ENCODE measurements at places on chromosomes 3 and 15.
A peak's percentile ranks its signal among the peaks of the same experiment; 100 is the strongest.

- no peak for DNase-seq
These were observed 28.5 kb upstream of the PDE8A start for GRCh38 chr15:84953136-84953535.

- DNase-seq, result no peak
These were observed 146.3 kb upstream of the CTDSPL start for GRCh38 chr3:37715358-37715757.

GRCh38 chr3:192514081-192514753 is 213.1 kb downstream of the FGF12 start:
- DNase-seq, result no peak

- DNase-seq, result no peak
These were observed 77.1 kb upstream of the UBE2E1 start for GRCh38 chr3:23728601-23729117.

DNA sequence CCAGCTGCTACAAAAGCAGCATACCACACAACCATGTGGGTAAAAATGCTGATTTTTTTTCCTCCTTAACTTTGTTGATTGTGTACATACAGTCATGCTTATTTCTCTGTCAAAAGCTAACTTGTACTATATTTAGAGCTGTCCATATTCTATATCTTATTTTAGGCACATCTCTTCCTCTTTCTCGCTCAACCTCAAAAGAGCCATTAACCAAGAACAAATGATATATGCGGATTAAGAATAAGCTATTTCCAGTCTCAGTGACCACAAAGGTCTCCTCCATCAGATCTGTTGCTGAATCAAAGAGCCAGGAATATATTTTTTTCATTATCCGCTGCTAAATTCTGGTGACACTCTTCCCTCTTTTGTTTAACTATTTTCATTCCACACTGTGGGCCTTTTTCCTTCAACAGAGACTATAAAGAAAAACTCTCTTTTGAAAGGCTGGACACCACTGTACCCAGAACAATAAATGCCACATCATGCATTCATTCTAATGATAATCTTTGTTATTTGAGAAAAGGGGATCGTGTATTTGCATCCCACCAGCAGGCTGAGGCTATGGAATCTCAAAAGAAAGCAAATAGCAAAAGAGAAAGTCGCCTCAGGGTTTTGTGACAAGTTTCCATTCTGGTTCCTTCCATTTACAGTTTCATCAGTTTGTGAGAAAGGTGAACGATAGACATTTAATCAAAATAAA is 8.0 kb downstream of the TMEM212 start:
- DNase-seq, result no peak

GRCh38 chr3:18402239-18402799 is 22.8 kb downstream of the SATB1 start:
- no peak for DNase-seq

GRCh38 chr3:103006526-103007183 is 571.8 kb downstream of the ZPLD1 start:
- DNase-seq, result no peak

- no peak for DNase-seq
These were observed 92.3 kb upstream of the MRPS22 start for GRCh38 chr3:139251529-139251928.

GRCh38 chr3:175304404-175304803 is 445.3 kb downstream of the NAALADL2 start:
- DNase-seq, result no peak

- DNase-seq, result peak; percentile 78
These were observed 82.4 kb downstream of the WWTR1 start for GRCh38 chr3:149575213-149575960.

DNA sequence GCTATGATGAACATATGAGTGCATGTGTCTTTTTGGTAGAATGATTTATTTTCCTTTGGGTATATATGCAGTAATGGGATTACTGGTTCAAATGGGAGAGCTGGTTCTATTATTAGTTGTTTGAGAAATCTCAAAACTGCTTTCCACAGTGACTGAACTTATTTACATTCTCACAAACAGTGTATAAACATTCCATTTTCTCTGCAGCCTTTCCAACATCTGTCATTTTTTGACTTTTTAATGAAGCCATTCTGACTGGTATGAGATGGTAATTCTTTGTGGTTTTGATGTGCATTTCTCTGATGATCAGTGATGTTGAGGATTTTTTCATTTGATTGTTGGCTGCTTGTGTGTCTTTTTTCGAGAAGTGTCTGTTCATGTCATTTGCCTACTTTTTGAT is 1124.2 kb downstream of the NAALADL2 start:
- no peak for DNase-seq

- no peak for DNase-seq
These were observed 11.8 kb upstream of the RIOX2 start for GRCh38 chr3:97983933-97984491.

DNA sequence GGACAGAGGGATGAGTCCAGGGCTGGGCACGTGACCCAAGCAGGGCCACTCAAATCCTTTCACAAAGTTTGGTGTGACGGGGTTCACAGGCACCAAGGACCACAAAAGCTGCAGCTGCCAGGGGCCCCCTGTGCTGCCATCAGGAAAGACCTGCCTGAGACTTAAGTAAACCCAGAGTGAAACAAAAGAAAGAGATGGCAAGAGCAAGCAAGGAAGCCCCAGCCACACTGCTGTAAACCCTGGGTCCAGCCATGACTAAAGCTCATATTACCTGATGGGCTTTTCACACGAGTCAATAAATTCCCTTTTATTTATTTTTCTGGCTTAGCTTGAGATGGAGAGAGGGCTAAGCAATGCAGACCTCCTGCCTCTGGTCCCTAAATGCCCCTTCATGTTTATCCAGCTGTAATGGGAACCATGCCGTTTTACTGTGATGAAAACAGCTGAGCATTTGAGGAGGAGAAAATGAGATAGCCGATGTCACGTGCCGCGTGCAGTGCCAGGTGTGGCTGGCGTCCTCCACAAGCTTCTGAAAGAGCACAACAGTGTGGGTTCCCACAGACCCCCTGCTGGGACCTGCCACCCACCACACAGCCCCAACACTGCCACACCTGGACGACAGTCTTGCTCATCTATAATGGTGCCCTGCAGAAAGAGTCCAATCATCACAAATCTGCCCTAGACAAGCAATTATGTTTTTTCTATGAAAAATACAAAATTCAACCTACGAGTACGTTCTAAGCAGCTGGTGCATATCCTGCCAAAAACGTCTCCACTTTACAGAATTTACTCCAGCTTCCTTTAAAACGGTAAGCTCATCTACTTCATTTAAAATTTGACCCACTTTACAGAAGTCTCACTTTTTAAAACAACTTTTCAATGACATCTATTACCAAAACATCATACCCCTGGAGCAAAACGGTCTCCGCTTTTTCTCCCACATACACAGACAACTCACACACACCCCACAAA is 34.2 kb downstream of the ADAMTS17 start:
- no peak for DNase-seq

- no peak for DNase-seq
These were observed 700.6 kb upstream of the ARRDC4 start for GRCh38 chr15:97259943-97260342.

DNA sequence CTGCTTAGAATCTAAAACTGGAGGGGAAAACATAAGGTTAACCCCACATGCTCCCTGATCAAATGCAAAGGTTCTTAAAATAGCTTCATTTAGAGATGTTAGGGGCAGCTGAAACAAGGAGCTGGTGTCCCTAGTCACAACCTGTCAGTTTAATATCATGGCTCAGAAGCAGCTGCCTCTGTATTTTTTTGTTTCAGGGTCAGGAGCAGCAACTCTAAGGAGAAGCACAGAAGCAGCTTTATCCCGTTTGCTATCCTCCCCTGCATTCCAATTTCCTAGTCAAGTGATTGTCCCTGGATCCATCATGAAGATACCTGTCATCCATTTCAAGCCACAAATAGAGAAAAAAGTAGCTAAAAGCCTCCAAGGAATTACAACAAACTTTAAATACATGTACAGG is 4.1 kb downstream of the FILIP1L start:
- DNase-seq, result no peak

DNA sequence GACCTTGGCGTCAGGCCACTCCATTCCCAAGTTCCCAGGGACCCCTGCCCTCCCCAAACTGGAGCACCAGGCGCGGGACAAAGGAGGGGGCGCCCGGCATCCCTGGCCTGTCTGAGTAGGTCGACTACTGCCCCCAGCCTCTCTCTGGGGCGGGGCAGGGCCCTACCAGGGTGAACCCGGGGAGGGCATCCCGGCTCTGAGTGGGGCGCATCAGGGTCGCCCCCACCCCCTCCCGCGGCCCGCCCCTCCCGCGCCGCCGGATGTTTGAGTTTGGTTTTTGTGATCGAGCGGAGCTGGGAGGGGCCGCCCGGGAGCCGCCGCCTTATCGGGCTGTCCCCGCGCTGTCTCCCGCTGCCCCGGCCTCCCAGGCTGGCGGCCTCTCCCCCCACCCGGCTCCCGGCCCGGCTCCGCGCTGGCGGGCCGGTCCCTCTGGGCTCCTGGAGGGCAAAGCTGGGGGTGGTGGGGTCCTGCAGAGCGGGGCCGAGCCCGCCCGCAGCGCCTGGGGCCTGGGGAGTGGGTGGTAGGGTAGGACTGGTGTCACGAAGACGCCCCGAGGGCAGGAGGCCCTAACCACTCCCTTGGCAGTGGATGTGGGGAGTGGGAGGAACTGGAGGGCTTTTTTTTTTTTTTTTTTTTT is 47.2 kb upstream of the SMAD6 start:
- DNase-seq, result no peak

DNA sequence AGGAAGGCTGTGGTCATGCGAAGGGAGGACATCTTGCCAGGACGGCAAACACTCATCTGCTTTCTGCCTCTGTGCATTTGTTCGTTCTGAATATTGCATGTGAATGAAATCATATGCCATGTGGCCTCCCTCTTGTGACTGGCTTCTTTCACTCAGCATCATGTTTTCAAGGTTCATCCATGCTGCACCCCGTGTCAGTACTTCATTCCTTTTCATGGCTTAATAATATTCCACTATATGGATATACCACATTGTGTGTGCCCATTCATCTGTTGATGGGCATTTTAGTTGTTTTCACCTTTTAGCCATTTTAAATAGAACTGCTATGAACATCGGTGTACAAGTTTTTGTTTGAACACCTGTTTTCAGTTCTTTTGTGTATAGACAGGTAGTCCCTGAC is 118.7 kb downstream of the GABRG3 start:
- DNase-seq, result no peak

- peak; percentile 89 for DNase-seq
These were observed 17.6 kb downstream of the TKT start for GRCh38 chr3:53238051-53238850.

GRCh38 chr15:60972866-60973265 is 256.2 kb downstream of the RORA start:
- DNase-seq, result peak; percentile 84

DNA sequence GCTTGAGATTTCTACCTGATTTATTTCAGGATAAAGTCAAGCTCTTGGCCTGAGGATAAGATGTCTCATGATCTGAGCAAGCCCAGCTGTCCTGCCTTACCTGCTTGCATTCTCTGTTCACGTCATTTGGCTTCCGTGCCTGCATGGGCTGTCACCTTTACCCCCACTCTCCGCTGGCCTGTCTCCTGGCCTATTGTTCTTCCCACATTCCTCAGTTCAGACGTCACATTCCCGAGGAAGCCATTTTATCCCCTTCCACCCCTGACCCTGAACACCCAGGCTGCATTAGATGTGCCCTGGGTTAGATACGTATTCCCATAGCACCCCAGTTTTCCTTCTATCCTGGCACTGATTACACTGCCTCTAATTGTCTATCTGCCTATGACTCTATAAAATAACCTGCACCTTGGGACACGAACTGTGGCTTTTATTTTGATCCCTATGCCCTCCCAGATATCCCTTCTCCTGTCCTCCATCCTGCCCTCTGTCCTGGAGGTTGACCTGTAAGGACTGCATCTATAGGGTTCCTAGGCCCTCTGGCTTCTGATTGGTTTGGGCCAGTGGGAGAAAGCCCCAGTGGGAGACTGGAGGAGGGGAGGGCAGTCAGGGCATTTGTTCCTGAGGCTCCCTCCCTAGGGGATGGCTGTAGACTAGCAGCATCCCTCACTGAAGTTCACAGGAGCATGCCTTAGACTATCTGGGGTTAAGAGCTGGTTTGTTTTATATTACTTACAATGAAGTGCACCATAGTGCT is 19.2 kb upstream of the UBE2Q2 start:
- DNase-seq, result no peak

GRCh38 chr15:85618956-85619491 is 175.7 kb downstream of the KLHL25 start:
- DNase-seq, result peak; percentile 96

DNA sequence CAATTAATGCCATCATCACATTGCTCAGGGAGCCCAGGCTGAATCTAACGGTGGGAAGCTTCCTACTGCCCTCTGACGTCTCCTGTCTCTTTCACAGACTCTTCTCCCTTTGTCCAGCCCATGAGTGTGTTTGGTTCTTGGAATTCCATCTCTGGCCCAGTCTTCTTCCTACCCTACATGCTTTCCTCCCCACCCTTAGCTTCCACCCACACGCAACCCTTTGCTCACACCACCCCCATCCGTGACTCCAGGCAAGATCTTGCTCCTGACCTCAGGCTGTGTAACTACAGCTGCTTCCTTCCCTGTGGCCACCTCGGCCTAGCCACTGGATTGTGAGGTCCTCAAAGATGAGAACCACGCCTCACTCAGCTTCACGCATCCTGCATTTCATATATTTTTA is 72.3 kb upstream of the THBS1 start:
- no peak for DNase-seq

DNA sequence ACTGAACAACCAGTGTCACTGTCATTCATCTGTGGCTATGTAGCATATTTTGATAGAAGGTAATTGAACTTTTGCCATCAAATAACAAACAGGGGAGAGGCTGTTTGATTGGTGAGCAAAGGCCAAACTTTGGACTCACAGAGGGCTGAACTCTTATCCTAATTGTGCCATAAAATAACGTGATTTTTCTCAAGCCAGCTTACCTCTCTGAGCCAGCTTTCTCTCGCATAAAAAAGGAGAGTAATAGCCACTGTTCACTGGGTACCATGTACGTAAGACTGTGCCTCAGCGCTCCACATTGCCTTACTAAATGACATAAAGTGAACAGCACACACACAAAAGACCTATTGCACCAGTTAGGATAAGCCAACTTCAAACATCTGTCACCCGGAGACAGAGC is 216.9 kb downstream of the LRTM1 start:
- DNase-seq, result no peak

DNA sequence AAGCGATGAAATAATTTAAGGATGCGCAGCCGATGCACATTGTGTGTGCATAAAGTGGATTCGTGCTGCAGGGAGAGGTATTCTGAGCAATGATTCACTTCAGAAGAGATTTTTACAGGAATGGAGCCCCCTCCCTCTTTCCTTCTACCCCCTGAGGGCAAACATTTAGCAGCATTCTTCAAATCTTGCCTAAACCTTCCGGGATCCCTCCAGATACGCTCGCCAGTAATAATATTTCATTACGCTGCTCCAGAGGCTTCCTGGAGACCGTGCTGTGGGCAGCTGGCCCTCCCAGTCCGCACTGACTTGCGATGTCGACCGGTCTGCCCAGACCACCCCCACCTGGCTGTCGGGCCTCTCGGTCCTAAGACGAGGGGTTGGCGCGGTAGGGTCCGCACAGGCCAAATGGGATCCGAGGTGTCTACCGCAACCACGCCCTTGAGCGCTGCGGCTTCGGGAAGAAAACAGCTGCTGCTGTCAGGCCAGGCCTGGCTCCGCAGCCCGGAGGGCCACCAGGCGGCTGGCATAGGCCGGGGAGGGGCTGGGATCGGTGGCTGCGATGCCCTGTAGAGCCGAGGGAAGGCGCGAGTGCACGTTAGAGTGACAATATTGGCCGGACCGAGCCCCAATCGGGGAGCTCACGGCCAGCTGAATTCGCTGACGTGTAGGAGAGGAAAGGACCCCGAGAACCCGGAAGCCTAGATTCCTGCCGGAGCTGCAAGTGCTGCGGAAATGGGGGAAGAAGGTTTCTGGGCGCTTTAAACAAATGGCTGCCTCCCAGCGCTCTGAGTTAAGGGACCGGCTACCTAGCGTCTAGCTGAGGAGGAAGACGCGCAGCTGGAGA is 14.3 kb downstream of the ZIC4 start:
- DNase-seq, result no peak

GRCh38 chr3:179072100-179072438 is 460 bp upstream of the ZMAT3 start:
- no peak for DNase-seq
